Stimulated activated CD8-positive, alpha-beta memory T cell treated with anti-CD3 and anti-CD28 coated beads, Interleukin-15, amount 100 ng/mL, for 1 hour (primary cell): ENCODE measurements at places on chromosomes 12 and 14.

- DNase-seq, result no peak
Measured at GRCh38 chr12:213527-213932, 427 bp downstream of the SLC6A12 start.

DNA sequence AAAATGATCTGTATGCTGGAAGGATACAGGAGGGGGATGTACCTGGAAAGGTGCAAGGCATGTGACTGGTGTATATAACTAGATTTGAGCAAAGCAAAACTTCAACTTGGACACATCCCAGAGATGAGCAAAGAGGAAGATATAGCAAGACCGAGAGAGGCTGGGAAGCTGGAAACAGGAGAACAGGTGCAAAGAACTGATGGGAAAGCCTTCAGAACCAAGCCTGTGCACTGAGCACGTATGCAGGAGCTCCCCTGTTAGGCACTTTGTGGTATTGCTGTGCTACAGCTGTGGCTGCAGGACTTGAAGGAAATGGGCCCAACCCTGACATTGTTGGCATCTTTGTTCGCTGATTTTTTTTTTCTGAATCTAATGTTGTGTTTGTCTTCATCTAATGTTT, 120.7 kb upstream of the PWP1 start:
- DNase-seq, result no peak

DNA sequence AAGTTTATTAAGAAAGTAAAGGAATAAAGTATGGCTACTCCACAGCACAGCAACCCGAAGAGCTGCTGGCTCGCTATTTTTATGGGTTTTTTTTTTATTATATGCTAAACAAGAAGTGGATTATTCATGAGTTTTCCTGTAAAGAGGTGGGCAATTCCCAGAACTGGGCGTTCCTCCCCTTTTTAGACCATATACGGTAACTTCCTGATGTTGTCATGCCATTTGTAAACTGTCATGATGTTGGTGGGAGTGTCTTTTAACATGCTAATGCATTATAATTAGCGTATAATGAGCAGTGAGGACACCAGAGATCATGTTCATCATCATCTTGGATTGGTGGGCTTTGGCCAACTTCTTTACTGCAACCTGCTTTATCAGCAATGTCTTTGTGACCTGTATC, 372.5 kb downstream of the ZFP36L1 start:
- DNase-seq, result no peak

DNA sequence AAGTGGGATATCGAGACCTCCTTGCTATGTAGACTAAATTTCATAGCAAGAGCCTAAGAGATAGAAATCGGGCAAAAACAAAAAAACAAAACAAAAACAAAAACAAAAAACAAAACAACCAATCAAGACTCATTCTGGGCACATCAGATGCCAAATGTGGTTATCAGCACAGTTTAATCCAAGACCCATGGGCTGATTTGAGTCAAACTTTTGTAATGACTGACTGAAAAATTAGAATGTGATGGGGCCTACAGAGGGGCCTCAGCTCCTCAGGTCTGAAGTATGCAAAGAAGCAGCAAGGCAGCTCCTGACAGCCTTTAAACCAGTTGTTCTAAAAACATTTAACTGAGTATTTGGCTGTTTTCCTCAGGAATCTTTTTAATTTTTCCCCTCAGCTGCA, 49.3 kb downstream of the SLC4A8 start:
- no peak for DNase-seq

GRCh38 chr14:60768602-60769001, 34.0 kb downstream of the MNAT1 start:
- no peak for DNase-seq

DNA sequence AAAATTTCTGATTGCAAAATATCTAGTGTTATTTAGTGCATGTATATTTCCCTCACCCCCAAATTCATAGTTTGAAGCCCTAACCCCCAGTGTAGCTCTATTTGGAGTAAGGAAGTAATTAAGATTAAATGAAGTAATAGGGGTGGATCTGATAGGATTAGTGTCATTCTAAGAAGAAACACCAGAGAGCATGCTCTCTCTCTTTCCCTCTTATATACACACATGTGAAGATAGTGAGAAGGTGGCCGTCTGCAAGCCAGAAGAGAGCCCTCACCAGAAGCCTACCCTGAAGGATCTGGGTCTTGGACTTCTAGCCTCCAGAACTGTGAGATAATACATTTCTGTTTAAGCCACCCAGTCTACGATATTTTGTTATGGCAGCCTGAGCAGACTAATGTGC, 120.3 kb downstream of the TMEM30B start:
- no peak for DNase-seq

- no peak for DNase-seq
Measured at GRCh38 chr12:52026263-52026662, 19.5 kb downstream of the TAMALIN start.
